ENCODE measurements at places on chromosomes 12 and 14.
A peak's percentile ranks its signal among the peaks of the same experiment; 100 is the strongest.

DNA sequence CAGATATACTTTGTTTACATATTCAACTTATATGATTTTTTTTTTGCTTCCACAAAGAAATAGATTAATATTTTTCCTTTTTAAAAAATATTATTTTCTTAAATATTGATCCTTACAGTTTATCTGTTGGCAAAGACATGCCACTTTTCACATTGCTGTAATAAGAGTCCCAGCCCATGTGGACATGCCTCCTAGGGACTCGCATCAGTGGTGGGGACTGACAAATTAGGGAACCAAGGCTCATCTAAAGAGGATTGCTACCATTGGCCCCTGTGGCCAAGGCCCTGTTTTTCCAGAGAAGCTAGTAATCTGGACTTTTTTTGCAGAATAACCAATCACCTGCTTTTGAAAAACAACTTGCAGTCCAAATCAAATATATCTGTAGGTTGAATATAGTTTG, 27.8 kb upstream of the BMAL2 start:
- DNase-seq = no peak

GRCh38 chr12:46450279-46450748, 77.7 kb upstream of the SLC38A2 start:
- peak; percentile 54 for DNase-seq

- DNase-seq = peak; percentile 92
These were observed at the start of gene SMARCD1 for GRCh38 chr12:50084775-50085614. Gene SMARCD1 (plus strand): TSS chr12:50085342. CDS start chr12:50085370, 28 bp downstream.

DNA sequence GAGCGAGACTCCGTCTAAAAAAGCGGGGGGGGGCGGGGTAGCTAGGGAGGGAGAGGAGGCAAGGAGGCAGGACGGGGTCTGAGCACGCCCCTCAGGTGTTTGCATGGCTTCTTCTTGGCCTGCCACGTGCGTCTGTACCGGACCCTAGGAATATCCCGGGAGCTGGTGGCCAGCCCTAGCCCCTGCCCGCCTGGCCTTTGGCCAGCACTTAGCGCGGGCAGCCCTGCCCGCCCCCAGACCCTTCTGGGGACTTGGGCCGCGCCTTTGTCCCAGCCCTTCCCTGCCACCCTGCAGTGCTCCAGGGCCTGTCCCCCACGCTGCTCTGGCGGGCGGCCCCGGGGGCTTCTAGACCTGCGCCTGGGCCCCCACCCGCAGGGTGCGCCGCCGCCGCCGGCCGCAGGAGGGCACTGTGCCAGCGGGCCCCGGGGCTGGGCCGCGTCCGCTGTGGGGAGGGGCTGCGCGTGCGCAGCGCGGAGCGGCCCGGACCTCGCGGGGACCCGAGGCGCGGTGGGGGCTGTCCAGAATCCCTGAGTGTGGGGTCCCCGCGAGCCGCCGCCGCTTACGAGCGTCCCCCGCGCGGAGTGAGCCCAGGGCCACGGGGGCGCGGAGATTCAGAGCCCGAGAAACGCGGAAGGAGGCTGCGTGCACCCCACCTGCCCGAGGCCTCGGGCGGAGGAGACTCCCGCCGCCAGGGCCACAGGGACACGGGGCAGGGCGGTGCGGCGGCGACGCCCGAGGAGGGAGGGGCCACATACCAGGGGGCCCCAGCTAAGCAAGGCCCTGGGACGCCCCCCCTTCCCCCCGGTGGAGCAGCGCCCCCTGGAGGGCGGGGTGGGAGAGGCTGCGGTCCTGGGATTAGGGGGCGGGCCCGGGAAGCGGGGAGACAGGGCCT, 21.0 kb downstream of the SLC25A29 start:
- peak; percentile 59 for DNase-seq

All from fibroblast of pulmonary artery (primary cell).